Right forelimb (tissue), 1 donor: ENCODE measurements at places on chromosomes 7 and 10.

- no peak for DNase-seq
Observed at GRCh38 chr10:5448333-5449001, 36.1 kb downstream of the NET1 start.

- DNase-seq = no peak
Observed at GRCh38 chr7:77531038-77531437, 6.1 kb upstream of the PTPN12 start.

- DNase-seq = no peak
Observed at GRCh38 chr10:70479626-70480238, 1.2 kb downstream of the PALD1 start.

DNA sequence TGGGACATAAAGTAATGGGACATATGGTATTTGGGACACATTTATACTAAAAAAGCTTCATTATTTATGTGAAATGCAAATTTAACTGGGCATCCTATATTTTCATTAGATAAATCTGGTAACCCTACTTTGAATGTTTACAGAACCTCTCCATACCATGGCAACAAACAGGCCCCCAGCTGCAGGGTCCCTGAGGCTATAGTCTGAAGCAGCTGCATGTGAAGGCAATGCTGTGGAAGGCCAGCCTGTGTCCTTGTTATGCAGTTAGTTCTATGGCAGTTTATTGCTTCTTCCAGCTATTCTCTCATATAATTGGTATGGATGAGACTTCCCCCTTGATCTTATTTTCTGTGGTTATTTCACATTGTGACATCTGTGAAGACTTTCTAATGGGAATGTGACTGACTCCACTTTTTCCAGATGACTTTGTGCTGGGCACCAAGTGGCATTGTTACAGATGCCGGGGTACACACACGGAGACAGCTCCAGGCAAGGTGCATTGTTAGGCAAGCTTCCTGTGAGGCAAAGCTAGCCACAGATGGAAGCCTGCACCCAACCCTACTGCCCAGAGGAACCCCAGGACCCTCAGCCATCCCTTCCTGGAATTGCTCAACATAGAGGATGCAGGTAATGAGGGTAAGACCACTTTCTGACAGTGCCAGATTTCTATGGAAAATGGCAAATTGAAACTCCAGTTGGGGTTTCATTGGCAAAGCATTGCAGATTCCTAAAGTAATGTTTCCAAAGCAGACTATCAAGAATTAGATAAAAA is 49.5 kb upstream of the ADAM12 start:
- DNase-seq = no peak

DNA sequence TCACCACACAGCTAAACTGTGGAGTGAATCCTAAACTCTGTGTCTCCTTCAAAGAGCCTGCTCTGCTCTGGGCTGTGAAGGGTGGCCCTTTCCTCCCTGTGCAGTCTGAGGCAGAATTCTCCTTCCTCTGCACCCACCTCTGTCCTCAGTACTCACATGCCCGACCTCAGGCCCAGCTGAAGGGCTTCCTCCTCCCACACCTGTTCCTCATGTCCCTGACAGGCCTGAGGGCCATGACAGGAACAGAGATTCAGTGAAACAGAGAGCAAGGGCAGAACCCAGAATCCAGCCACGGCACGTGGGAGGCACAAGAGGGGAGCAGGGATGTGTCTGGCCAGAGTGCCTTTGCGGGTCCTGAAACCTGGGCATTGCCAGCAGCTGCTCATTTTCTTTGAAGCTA is 13.9 kb downstream of the CREB3L2 start:
- DNase-seq = no peak

DNA sequence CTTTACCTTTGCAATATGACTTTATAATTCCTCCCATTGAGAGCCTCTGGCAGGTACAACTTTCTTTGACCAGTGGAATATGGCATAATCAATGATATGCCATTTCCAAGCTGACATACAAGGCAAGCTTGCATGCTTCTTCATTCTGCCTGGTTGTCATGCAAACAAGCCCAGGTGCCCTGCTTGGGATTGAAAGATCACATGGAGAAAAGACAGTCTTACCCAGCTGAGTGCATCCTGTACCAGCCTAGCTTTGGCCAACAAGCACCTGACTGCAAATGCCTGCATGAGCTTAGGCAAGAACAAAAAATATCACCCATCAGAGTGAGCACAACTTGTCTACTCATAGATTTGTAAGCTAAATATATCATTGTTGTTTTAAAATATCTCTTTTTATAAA is 82.9 kb upstream of the KCND2 start:
- no peak for DNase-seq

GRCh38 chr7:141410353-141411000 is 140.7 kb upstream of the AGK start:
- no peak for DNase-seq

GRCh38 chr10:34869135-34869836 is 54.2 kb upstream of the PARD3 start:
- DNase-seq = no peak

DNA sequence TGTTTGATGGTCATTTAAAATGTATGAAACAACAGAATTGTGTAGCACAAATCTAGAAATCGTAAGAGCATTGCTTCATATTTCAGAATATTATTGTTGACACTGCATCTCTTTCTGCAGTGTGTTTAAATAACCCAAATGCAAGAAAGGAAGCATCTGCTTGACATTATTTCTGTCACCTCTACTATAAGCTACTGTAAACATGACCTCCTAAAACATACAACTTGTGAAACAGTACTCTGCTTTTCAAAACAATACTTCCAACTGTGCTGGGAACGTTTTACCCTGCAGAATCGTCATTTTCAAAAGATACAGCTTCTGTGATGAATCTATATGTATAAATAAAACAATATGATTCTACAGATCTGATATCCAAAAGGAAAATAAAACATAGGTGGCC is 82.0 kb downstream of the RNF133 start:
- no peak for DNase-seq

DNA sequence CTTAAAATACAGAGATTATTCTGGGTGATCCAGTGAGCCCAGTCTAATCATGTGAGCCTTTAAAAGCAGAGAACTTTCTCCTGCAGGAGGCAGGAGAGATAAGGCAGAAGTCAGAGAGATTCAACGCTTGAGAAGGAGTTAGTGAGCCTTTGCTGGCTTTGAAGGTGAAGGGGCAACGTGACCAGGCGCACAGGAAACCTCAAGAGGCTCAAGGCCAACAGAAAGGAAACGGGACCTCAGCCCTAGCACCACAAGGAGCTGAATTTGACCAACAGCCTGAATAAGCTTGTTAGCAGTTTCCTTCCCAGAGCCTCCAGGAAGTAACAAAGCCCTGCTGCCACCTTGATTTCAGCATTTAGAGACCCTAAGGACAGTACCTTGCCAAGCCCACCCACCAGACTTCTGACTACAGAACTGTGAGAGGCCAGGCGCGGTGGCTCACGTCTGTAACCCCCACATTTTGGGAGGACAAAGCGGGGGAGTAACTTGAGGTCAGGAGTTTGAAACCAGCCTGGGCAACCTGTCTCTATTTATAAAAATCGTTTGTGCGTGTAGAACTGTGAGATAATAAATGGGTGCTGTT is 87.3 kb upstream of the KAT6B start:
- DNase-seq = no peak

DNA sequence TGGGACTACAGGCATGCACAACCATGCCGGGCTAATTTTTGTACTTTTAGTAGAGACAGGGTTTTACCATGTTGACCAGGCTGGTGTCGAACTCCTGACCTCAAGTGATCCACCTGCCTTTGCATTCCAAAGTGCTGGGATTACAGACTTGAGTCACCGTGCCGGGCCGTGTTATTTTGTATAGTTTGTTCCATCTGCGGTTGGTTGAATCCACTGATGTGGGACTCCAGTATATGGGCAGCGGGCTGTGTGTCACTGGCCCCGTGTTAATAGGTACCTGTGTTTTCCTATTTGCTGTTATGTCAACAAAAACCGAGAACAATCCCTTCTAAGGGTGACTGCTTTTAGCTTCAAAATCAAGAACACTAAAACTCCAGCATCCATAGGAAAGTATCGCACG is 297.6 kb upstream of the PITRM1 start:
- DNase-seq = no peak

- no peak for DNase-seq
Observed at GRCh38 chr7:98969386-98969785, 91.1 kb downstream of the TRRAP start.

DNA sequence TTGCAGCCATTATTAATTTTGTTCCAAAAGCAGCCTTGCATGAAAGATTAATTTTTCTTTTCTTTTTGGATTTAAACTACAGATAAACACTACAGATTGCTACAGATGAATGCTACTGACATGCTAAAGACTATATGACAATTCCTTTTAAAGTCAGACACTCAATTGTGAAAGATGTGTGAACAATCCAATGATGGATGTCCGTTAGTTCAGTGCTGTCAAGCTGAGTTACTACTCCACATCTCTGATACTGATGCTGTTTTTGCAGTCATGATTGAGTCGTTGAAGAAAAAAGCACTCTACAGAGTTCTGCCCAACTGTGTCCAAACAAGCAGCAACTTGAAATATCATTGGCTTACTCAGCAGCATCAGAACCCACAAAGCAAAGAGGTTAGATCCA is 146.8 kb downstream of the OTUD1 start:
- no peak for DNase-seq

GRCh38 chr10:11300026-11300425 is 282.4 kb downstream of the CELF2 start:
- no peak for DNase-seq

DNA sequence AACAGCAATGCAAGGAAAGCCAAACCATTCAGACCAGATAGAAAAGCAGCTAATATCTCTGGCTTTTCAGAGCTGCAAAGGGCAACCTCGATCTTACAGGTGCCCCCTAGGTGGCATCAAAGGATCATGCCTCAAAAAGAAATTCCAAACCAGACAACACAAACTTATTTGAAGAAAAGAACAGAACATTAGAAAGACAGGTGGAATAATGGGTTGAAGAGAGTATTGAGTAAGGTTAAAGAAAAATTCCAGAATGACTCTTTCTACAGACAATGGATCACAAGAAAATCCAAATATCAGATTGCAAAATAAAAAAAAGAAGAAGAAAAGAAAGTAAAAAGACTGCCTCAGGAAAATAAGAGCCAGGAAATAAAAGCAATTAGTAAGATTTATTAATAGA is 213.7 kb downstream of the ELMO1 start:
- no peak for DNase-seq

- no peak for DNase-seq
Observed at GRCh38 chr10:76411729-76412435, 980.5 kb downstream of the LRMDA start.

GRCh38 chr7:102439963-102440795 is 6.8 kb downstream of the ORAI2 start:
- no peak for DNase-seq

DNA sequence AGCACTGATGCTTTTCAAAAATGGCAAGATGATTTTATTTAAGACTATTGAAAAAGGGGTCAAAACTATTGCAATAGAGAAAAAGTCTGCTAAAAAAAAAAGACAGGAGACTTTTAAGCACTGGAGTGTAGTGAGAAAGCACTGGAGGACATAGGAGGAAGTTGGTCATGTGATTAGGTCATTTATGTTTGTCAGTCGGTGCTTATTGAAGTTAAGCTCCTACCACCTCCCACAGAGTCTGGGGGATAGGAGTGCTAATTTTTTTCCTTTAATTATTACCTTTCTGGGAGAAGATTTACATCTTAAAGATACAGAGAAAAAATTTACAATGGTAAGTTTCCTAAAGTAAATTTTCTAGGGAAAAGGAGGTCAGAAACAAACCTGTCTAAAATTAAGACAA is 80.2 kb upstream of the TMEM229A start:
- no peak for DNase-seq

DNA sequence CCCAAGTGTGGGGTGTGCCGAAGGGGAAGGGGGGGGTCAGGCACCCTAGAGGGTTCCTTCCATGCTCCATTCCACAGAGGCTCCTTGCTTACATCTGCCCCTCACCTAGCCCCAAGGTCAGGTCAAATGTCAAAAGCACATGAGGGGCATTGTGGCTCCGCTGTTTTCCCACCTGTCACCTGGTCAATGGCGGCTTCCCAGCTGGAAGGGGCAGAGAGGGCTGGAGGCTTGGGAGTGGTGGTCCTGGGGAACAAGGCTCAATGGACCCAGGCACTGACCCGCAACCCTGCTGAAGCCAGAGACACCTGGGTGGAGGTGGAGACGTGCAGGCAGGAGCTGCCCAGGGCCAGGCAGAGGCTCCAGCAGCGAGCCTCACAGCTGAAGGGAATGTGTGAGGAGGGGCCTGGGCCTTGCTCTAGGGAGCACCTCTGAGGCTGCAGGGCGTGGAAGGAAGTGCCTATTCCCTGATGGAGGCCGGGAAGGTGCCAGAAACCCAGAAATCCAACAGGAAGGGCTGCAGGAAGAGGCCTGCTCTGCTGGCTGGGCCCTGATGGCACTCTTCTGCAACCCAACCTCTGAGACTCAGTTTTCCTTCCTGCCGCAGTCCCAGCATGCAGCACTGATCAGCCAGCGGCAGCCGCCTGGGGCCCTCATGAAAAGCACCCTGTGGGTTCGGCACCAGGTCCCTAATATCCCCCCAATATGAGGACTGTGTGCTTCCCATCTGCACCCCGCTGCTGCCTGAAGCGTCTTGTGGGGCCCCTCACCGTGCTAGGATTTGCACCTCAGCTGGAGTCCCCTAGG is 16.0 kb downstream of the RASGEF1A start:
- DNase-seq = peak; percentile 27

DNA sequence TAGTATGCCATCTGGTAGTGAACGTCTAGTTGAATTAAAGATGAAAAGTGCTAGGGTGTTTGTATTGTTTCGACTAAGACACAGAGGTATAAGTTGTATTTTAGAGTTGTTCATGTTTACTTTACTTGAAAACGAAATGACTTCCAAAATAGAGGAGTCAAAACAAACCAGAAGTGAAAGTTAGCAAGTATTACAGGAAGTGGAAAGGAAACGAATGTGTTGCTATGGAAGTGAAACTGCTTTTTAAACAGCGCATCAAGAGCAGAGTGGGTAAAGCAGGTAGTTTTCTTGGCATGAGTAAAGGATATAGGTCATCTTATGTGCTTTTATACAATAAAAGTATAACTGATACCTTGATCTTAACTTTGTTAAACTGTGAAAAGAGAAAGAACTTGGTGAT is 20.0 kb upstream of the GALNTL5 start:
- no peak for DNase-seq

DNA sequence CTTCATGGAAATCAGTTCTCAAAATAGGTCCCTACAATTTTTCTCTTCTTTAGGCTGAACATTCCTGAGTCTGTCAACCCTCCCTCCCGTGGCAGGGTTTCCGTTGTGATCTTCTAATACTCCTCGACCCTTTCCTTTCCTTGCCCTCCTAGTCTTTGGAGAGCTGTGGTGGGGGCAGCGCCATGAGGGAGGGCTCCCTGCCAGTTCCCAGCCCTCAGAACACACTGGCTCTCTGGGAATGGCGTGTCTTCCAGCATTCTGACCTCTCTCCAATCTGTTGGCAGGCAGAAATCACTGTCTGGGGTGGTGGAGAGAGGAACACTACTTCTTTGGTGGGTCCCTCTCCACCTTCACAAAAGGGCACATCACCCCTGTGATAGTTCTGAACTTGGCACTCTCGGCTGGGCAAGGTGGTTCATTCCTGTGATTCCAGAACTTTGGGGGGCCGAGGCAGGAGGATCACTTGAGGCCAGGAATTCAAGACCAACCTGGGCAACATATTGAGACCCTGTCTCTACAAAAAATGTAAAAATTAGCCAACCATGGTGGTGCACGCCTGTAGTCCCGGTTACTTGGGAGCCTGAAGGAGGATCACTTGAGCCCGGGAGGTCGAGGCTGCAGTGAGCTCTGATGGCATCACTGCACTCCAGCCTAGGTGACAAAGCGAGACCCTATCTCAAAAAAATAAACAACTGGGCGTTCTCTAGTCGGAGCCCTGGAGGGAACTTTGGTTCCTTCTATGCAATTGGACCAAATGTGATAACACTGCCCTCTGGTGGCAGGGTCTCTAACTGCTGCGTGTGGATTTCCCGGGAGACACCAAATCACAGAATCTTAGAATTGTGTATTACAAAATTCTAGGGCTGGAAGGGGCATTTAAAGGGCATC is 13.1 kb upstream of the ARPC1A start:
- DNase-seq = peak; percentile 70
